Germinal center (tissue), 1 donor: ENCODE measurements at places on chromosomes 7 and 10.
A peak's percentile ranks its signal among the peaks of the same experiment; 100 is the strongest.

DNA sequence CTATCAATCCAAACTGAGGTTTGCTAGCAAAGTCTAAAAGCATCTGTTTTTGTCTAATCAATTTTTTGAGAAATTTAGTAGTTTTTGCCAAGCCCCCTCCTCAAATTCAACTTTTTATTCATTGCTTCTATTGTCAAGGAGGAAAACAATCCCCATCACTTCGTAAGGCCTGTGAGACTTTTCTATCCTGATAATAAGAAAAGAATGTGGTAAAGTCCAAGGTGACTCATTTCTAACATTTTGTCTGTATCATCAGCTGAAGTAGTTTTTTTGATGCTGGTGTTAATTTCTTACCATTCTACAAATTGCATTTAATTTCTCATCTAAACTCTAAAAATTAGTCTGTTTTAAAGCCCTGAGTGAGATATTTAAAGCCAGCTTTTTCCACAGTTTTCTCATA lies 11.7 kb downstream of the ANK3 start:
- DNase-seq = no peak

DNA sequence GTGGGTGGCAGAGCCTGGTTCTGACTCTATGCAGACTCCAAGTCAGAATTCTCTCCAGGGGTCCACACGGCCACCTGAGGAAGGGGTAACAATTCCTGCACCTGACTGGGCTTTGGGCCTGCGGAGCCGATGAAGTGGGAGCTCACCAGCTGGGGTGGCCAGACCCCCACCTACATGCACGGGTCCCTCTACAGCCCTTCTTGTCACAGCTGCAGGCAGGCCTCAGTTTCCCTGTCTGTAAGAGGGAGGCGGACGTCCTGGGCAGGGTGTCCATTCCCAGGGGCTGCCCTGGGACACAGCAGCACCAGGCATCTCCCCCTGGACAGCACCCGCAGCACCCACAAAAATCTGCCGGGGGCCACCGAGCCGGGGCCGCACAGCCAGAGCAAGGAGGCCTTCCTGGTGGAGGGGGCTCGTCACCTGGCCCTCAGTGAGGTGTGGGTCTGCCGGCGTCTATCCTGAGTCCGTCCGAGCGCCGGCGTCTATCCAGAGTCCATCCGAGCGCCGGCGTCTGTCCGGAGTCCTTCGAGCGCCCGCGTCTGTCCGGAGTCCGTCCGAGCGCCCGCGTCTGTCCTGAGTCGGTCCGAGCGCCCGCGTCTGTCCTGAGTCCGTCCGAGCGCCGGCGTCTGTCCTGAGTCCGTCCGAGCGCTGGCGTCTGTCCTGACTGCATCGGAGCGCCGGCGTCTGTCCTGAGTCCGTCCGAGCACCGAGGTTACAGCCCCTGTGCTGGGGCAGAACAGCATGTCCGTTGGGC lies 65.1 kb downstream of the PDGFA start:
- no peak for DNase-seq

- no peak for DNase-seq
These were observed 47.8 kb downstream of the NOD1 start for GRCh38 chr7:30430777-30431176.

GRCh38 chr10:124641282-124642087 lies 102.7 kb downstream of the FAM53B start:
- DNase-seq = peak; percentile 52

DNA sequence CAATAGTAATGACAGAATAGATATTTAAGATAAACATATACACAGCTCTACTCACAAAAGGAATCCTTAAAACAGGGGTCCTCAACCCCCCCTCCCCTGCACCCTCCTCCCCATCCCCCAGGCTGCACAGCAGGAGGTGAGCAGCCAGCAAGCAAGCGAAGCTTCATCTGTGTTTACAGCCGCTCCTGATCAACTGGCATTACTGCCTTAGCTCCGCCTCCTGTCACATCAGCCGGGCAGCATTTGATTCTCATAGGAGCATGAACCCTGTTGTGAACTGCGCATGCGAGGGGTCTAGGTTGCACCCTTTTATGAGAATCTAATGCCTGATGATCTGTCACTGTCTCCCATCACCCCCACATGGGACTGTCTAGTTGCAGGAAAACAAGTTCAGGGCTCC lies 65.5 kb downstream of the SMURF1 start:
- no peak for DNase-seq

- no peak for DNase-seq
These were observed 63.0 kb downstream of the TAX1BP1 start for GRCh38 chr7:27802999-27803398.

GRCh38 chr7:108282427-108282996 lies 152.4 kb upstream of the LAMB4 start:
- no peak for DNase-seq

DNA sequence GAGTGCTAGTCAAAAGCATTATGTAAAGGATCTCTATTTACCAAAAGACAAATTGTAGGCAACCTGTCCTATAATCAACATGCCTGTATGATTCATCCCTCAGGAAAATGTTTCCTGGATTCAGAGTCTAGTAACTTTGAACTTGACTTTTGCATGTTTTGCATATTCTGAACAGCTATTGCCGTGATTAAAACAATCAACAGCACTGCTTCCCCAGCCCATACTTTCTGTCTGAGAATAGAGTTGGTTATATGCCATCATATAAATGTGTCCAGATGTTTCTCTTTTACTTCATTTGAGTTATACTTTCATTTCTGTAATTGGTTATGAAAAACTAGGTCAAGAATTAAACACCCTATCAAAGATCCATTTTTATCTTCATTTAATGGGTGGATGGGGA lies 83.5 kb downstream of the ZMYND11 start:
- no peak for DNase-seq

- no peak for DNase-seq
These were observed 94.9 kb downstream of the PTPRE start for GRCh38 chr10:128001849-128002248.

DNA sequence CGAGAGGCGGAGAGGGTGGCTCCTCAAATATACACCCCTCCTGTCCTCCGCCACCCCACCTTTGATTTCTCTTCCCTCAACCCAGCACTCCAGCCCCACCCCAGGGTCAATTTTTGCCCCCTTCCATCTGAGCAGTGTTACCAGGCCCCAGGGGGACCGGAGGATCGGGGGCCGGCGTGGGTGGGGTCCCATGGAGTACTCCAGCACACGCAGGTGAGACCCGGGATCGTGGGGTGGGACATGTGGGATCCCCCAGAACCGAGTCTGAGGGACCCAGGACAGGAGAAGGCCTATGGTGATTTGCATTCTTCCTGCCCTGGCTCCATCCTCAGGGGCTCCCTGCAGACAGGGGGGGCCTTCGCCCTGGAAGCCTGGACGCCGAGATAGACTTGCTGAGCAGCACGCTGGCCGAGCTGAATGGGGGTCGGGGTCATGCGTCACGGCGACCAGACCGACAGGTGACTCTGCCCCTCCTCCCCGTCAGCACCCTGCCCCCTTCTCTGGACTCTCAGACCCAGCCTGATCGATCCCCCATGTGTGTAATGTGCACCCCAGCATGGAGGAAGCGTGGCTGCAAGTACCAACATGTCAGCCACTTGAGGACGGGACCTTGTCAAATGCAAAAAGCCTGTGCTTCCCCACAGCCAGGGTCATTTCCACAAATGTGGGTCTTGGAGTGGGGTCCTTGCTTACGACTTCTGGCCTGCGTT lies 744 bp downstream of the TRIP6 start:
- DNase-seq = no peak

DNA sequence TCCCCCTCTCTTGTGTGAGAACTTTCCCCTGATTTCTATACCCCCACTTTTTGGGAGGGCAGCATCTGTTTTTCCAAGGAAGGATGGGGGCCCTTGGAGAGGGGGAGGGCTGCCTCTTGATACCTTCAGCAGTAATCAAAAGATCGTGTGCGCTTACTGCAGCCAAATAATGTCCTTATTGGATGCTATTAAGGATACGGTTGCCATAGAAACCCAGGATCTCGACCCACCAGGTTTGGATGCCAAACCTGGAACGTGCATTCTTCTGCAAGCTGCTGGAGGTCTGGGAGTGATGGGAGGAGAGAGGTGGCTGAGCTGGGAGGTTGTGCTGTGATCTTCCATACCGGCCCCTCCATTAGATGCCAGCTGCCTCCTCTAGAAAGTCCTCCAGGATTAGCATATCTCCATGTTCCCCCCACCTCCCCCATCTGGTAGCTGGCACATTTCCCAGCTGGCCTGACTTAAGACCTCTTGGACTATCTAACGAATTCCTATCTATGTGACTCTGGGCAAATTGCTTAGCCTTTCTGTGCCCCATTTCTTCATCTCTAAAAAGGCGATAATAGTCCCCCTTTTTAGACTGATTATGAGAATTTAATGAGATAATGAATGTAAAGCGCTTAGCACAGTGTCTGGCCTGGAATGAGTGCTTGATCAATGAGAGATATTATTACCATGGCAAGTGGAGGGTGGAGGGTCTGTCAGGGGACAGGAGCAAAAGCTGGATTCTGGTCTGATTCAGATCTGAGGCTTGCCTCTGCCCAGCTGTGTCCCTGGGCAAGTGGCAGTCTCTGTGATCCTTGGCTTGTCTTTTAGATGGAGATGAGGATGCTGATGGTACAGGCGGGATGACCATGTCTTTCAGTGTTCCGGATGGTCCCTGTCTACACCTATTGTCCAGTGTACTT lies 78.5 kb upstream of the PCBD1 start:
- DNase-seq = no peak

- DNase-seq = no peak
These were observed 121.2 kb downstream of the UBE2H start for GRCh38 chr7:129831424-129832058.

DNA sequence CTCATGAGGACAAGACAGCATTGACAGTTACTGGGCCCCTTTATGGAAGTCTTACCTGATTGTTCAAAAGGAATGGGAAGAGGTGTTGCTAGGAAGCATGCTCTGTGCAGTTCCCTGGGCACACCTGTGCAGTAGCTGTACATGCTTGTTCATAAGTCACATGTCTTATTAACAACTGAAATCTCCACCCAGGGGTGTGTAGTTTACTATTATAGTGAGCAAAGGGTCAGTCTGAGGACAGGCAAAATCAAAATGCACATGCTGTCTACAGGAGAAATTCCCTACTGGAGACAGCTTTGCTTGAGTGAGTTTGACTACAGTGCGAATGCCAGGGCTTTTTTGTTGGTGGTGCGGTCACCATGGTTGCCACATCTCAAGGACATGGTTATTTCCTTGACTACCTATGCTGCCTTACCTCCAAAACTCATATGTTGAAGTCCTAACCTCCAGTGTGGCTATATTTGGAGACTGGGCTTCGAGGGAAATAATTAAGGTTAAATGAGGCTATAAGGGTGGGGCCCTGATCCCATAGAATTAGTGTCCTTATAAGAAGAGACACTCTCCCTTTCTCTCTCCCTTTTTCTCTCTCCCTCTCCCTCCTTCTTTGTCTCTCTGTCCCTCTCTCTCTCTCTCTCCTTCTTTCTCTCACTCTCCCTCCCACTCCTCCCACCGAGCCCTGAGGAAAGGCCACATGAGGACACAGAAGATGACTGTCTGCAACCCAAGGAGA lies 48.3 kb upstream of the RNF32 start:
- DNase-seq = no peak

DNA sequence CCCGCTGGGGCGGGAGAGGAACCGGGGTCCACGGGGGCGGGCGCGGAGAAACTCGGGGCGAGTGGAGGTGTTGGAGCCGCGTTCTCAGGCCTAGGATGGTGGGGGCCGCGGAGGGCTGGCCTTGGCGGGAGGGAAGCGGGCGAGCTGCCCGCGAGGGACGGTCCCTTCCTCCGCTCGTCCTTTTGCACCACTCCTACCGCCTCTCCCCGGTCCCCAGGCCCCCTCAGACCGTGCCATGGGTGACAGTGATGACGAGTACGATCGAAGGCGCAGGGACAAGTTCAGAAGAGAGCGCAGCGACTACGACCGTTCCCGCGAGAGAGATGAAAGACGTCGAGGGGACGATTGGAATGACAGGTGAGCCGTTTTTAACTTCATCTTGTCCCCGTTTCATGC lies 451 bp downstream of the SRRT start:
- DNase-seq = peak; percentile 51

- no peak for DNase-seq
These were observed 112.7 kb downstream of the FGFR2 start for GRCh38 chr10:121485436-121486139.

DNA sequence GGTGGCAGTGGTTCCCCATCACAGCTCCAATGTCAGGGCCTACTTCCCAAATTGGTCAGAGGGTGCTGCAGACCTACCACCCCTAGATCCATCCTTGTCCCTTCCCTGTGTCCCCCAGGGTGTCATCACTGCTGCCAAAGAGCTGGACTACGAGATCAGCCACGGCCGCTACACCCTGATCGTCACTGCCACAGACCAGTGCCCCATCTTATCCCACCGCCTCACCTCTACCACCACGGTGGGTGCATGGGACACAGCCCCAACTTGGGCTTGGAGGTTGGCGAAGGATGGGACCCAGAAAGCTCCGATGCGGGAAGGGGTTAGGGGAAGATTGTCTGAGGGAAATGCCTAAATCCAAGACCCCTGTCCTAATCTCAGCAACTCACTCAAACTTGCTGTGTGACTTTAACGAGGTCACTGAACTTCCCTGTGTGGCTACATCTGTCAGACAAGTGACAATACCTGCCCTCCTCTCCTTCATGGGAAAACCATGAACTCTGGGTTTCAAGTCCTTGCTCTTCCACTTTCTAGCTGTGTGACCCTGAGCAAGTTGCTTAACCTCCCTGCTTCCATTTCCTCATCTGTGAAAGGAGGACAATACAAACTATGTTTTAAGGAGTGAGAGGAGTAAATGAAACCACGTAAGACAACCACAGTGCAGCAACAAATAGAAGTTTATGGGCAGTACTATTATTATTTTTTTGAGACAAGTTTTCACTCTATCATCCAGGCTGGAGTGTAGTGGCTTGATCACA lies 4.9 kb upstream of the VSIR start:
- DNase-seq = no peak

DNA sequence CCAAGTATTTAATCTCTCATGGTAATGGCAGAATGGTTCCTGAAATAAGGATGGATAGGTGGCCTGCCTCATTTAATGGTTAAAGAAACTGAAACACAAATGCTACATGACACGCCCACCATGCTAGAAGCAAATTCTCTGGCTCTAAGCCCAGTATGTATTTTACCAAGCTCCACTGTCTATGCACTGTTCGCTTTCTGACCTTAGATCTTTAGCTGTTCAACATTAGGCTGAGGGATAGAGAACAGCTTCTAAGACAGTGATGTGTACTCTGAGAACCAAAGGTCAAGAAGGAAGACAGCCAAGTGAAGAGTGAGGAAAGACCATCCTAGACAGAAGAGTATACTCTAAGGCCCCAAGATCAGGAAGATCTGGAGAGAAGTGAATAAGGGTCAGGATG lies 26.6 kb downstream of the FAM3C start:
- no peak for DNase-seq

GRCh38 chr7:117610396-117610795 lies 130.6 kb downstream of the CFTR start:
- DNase-seq = no peak

- no peak for DNase-seq
These were observed 33.6 kb downstream of the KIAA1217 start for GRCh38 chr10:24242562-24242961.

GRCh38 chr10:71245420-71246325 lies 33.3 kb downstream of the UNC5B start:
- DNase-seq = no peak
